Right renal pelvis (tissue), 4 donors: ENCODE measurements at places on chromosomes 11 and 22.

DNA sequence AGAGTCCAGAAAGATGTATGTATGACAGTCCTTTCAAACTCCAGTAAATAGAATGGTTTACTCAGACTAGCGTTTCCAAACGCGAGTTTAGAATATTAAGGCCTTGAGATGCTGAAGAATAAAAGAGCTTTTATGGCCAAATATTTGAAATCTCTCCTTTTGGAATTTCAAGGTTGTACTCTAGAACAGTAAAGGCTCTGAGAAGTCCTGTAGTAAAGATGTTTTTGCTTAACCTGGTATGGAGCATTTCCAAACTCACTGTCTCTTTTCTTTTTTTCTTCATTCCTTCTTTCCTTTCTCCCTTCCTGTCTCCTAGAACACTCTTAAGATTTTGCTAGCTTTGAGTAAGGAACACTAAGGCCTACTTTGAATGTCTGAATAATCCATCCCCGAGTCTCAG lies 91.4 kb upstream of the RAG2 start:
- no peak for DNase-seq

GRCh38 chr22:18999416-18999815 lies 63.3 kb upstream of the PRODH start:
- no peak for DNase-seq

GRCh38 chr22:27452922-27453321 lies 348.6 kb downstream of the MN1 start:
- DNase-seq, result no peak

DNA sequence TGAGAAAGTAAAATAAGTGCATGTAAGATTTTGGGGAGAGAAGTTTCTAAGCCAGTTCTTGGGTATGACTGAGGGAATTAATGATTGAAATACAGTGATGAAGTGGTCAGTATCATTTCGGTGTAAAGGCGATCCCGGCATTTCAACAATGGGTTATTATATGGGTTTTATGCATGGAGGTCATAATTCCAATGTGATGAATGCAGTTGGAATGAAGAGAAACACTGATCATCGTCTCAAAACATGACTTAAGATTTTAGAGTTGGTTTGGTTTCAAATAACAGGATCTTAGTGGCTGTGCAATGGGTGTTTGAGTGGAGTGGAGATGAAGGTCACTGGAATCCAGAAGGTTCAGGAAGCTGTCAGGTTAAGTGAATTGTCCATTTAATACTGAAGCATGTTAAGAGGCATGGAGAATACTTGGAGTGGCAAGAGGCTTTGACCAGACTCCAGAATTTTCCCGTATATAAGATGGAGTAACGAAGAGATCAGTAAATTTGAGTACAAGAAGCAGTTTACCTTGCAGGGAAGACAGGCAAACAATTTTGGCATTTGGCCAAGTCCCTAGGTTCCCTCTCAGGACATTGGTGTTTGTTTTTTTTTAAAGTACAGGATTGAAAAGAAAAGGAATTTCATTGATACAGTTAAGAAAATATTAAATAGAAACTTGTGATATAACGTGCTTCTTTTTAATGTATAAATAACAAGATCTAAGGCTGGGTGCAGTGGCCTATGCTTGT lies 96.4 kb upstream of the BIRC3 start:
- DNase-seq, result no peak

DNA sequence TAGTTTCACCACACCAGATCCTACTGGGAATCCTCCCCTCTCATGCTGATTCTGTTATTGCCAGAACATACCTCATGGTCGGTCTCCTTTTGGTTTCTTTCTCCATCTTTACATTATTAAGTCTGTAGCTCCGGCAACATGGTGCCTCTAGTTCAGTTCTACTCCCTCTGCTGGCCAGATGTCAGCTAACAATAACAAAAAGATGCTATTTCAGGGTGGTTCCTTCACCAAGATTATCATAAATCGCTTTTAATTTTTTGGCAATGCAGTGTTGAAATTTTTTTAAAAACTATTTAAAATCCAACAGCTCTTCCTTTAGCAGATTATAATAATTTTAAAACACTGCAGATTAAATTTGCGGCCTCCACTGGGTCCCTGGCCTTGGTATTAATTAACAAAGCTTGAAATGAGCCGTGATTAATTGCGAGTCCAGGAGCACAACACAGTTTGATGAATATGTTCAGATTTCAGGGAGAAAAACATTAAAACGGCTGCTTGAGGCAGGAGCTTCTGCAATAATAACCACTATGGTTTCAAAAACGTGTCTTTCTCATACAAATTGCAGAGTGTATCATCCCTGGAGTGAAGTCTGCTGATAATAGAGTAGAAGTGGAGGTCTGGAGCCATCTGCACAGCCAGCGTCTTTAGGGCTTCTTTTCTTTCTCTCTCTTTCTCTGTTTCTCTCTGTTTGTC lies 492.9 kb upstream of the KIRREL3 start:
- DNase-seq, result no peak

GRCh38 chr22:38938925-38939324 lies 18.5 kb upstream of the APOBEC3A start:
- no peak for DNase-seq

GRCh38 chr22:38696606-38697424 lies 3.9 kb downstream of the JOSD1 start:
- DNase-seq, result no peak

DNA sequence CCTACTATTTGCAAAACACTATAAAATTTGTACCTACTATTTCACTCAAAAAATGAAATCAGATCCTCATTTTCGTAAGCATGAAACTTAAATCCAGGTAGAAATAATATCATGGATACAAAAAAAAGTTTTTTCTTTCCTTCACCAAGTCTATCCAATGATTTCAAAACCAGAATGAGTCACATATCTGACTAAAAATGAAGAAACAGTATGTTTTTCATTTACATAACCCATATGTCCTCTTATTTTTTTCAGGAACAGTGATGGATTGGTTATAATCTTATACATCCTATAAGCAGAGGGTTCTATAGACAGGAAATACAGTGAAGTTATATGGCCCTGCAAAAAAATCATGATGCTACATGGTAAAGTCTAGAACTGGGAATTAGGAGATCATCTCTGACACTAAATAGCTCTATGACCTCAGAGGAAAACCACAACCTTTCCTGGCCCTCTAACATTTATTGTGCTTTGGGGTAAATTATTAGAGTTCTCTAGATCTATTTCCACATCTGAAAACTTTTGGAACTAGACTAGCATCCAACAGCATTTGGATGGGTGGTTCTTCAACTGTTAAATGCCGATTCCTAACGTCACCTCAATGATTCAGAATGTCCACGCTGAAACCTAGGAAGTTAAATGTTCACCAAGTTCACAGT lies 10.9 kb downstream of the MTMR2 start:
- no peak for DNase-seq

GRCh38 chr11:34644669-34645406 lies 23.9 kb downstream of the EHF start:
- no peak for DNase-seq

DNA sequence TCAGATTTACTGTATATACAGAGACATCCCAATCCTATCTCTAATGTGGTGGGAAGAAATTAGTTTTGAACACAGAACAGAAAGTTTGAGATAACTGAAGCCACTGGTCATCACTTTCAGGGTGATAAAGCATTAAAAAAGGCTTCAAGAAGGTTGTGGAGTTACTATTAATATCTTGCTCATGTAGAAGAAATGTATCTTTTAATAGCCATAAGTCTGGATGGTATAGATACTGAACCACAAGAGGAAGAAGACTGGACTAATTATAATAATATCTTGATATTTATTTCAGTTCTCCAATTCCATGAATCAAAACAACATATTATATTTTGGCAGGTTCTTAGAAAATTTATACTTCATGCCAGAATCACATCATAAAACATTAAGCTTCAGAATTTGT lies 137.1 kb downstream of the TMEM135 start:
- no peak for DNase-seq

DNA sequence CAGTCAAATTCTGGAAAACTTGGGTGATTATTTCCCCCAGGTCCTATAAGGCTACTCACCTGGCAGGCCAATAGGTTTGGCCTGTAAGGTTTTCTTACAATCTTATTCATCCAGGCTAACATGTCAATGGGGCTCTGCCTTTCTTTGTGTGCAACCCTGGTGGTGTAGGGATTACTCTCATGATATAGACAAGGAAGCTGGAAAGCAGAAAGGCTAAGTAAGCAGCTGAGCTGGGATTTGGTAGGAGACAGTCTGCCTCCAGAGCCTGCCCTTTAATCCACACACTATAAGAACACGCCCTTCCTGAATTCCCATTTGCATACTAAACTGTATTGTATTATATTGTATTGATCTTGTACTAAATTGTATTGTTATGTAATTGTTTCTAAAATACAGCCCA lies 373.3 kb upstream of the CCDC90B start:
- no peak for DNase-seq

DNA sequence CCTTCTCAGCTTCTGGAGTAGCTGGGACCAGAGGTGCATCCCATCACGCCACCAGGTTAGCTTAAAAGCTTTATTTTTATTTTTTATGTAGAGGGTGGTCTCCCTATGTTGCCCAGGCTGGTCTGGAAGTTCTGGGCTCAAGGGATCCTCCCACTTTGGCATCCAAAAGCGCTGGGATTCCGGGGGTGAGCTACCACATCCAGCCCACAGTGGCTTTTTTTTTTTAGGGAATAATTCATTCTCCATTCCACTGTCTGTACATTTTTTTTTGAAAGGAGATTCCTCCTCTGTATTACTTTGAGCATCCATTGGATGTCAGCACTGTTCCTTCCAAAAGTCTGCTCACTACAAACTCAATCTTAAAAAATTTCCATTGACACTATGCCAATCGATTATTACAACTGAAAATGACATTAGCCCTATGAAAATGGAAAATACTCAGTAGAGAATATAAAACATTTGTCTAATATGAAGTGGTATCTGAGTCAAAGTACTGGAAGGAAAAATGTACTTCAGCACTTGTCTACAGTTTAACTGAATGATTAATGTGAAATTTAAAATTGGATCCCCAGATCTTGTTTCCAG lies 1.3 kb upstream of the LPXN start:
- no peak for DNase-seq

DNA sequence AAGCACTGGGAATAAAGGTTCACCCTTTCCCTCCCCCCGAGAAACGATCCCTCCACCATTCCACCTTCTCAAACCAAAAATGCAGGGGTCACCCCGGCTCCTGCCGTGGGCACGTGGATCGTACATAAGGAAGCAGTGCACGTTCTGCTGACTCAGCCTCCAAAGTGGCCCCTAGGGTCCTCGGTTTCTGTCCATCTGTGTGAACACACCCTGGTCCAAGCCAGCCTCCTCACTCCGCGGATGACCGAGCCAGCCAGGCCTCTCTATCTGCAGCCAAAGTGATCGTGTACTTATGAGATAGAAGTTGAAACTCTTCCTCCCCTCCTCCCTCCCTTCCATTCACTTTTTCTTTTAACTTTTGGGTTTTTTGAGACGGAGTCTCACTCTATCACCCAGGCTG lies 16.2 kb downstream of the C11orf24 start:
- no peak for DNase-seq

- DNase-seq, result no peak
These were observed 907 bp downstream of the SERPINH1 start for GRCh38 chr11:75562836-75563484.
